LHCN-M2 (cell line): ENCODE measurements at places on chromosomes 2 and 18.
A peak's percentile ranks its signal among the peaks of the same experiment; 100 is the strongest.

GRCh38 chr18:70634576-70635147, 345.8 kb downstream of the SOCS6 start:
- DNase-seq: no peak

DNA sequence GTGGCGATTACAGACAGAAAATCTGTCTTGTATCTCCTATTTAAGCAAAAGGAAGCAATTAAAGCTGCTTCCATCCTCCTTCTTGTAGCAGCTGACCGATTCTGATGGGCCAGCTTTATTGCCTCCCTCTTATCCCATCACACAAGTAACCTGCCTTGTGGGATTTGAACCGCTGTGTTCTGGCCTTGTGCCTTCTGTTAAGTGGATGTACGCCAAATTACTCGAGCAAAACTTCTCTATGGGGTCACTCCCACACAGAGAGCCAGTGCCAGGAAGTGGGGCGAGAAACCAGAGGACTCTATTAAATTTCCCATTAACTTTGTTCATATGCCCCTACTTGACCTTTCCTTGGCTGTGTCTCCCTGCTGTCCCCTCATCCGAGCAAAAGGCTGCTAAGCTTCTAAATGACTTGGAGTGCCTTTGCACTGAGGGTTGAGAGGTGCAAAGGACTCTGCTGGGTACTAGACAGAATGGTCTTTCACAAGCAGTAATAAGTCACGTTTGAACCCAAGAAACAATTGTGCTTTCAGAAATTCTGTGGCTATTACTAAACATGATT, 672.5 kb downstream of the MBD2 start:
- no peak for DNase-seq

GRCh38 chr2:212845941-212846340, 305.5 kb downstream of the IKZF2 start:
- peak; percentile 69 for DNase-seq

GRCh38 chr2:123912171-123912570, 112.9 kb upstream of the CNTNAP5 start:
- no peak for DNase-seq

DNA sequence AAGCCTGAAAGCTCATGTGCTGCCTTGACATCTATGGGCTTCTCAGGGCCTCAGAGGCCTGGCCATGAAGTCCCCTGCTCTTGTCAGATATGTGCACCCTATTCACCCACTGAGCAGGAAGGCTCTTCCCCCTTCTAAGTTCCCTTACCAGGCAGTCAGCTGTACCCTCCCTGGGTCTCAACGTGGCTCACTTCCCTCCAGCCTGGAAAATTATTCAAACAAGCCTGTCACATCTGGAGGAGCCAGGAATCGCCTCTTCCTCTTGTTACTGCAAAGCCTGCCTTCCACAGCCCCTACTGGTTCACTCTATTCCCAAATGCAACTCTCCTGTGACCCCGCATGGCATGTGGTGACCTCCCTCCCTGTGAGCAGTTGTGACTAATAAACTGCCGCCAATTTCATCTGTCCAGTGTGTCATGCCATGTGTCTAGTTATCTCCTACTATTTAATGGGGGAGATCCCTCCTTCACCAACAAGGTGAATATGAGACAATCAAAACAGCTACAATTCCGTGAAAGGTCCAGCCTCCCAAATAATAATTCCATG, 8.4 kb upstream of the SERPINB8 start:
- DNase-seq: peak; percentile 40
